ENCODE measurements at places on chromosomes 1 and 21. TPM values are rescaled to one million over a fixed set of nuclear protein-coding genes. Genes with fewer than 3 reads are reported as not detected.

Gene CORT
- total RNA-seq = not detected

Gene CFAP141
- total RNA-seq = not detected

Gene ILDR2
- total RNA-seq = 2.7 TPM

Gene AKR7A3
- total RNA-seq = 0.84 TPM

Gene TEX38
- 1.7 TPM for total RNA-seq

Gene GLRX2
- 7.0 TPM for total RNA-seq

Gene DCST2
- total RNA-seq = not detected

Gene ZNF648
- not detected for total RNA-seq

Gene SYT11
- total RNA-seq = 25.7 TPM
